ENCODE measurements at places on chromosomes 4 and X. TPM values are rescaled to one million over a fixed set of nuclear protein-coding genes. Genes with fewer than 3 reads are reported as not detected.

Gene CHRDL1
- total RNA-seq: 7.7 TPM

Gene SHROOM2
- total RNA-seq: 0.49 TPM

Gene CT45A10
- not detected for total RNA-seq

Gene NAA11
- total RNA-seq: not detected
